Activated CD8-positive, alpha-beta memory T cell treated with anti-CD3 and anti-CD28 coated beads for 48 hours (primary cell): ENCODE measurements at places on chromosomes 3 and 15.

DNA sequence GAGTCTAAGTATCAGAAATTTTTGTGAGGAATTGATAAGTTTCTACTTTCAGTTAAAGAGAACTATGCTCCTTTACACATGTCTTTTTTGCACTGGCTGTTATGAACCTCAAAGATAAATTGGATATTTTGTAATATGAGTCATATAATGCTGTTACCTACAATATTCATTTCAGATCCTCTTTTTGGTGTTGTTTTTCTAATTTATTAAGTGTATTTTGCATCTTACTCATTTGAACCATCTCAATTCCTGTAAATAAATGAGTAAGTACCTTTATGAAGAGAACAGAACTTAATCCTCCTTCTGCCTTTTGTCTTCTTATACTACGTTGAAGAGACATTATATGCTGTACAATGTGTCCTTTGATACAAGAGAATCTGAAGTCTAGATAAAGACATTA is 74.4 kb downstream of the ZIC1 start:
- no peak for DNase-seq

DNA sequence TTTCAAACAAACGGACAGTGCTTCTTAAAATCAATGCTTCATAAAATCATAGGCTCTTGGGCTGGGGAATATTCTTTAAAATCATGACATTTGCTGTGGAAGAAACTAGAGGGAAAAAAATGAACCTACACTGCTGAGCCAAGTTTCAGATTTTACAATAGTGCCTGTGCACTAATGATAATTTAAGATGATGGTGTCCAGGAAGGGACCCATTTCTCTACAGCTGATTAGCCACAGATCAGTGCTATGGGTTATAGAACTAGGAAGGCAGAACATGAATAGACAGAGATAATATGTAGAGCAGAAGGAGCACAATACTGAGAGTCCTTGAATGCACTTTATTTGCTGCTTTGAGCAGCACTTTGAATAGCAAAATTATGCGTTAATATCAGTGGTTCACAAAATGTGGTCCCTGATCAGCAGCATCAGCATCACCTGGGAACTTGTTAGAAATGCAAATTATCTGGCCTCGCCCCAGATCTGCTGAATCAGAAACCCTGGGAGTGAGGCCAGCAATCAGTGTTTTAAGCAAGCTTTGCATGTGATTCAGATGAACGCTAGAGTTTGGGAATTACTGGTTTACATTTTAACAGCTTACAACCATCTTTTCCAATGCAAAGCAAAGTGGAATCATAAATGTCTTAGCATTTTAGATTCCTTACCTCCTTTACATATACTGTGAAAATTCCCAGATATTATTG is 135.8 kb upstream of the ANKRD28 start:
- no peak for DNase-seq

DNA sequence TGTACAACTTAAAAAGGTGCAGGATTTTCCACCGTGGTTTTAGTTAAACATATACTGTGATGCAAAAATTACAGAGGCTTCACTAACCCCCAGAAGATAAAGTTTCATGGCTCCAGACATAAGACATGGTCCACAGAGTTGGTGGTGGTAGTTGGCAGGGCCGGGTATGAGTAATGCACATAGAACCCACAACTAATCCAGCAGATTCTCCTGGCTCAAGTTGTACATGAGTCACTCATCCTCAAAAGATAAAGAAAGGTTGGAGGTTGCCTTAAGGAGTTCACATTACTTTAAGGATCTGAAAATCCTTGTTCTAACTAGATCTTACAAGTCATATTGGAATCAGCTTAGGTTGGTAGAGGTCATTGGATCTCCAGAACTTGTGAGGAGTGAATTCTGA is 98.3 kb upstream of the ZBTB20 start:
- no peak for DNase-seq

DNA sequence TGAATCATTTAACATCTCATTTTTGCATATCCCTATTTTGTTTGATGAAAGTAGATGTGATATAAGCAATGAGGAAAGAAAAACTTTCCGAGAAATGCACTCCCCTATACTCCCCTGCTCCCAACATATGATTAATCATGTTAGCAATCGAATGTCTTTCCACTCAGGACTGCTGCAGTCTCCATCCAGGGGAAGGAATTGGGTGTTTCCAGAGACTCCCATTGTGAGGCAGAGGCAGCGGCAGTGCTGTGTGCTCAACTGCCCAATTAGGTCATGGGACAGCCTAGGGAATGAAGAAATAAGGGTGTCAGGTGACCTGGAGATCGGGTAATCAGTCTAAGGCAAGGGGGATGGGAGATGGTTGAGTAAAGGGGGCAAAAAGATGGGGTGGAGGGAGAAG is 268.6 kb upstream of the MEIS2 start:
- DNase-seq: no peak

- no peak for DNase-seq
These were observed 38.1 kb downstream of the FOXL2 start for GRCh38 chr3:138908846-138909245.
